ENCODE measurements at places on chromosomes 1 and 21.

GRCh38 chr1:173383351-173383750 is 93.8 kb upstream of the PRDX6 start:
- DNase-seq: no peak

DNA sequence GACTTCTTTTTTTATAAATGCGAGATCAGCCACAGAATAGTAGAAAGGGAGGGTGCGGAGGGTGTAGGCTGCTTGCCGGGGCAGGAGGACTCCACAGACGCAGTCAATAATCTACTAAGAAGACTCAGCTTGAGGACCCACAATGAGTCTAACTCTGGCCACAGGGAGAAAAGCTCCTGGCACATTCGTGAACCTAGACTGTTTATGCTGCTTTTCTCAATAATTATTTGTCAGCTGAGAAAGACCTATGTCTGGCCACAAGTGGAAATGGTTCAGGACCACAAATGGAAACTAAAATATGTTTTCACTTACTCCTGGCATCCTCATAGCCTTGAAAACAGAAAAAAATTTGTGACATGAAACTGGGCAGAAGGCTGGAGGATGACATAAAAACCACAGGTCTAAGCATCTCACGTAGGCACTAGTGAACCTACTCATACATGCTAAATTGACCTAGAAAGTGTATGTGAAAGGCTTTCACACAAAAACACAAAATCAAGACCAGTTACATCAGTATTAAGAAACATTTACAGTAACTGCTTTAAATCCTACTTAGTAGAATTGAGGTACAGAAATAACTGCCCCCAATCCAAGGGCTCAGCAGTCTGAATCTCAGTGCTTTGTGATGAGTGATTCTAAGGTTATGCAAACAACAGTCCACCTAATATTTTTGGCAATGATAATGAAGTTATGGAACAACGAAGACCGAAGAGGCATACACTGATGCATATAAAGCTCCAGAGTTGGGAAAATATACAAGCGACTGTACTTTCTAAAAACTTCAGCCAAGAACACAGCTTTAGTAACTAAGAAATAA is 159.5 kb downstream of the SLC45A1 start:
- DNase-seq: no peak

DNA sequence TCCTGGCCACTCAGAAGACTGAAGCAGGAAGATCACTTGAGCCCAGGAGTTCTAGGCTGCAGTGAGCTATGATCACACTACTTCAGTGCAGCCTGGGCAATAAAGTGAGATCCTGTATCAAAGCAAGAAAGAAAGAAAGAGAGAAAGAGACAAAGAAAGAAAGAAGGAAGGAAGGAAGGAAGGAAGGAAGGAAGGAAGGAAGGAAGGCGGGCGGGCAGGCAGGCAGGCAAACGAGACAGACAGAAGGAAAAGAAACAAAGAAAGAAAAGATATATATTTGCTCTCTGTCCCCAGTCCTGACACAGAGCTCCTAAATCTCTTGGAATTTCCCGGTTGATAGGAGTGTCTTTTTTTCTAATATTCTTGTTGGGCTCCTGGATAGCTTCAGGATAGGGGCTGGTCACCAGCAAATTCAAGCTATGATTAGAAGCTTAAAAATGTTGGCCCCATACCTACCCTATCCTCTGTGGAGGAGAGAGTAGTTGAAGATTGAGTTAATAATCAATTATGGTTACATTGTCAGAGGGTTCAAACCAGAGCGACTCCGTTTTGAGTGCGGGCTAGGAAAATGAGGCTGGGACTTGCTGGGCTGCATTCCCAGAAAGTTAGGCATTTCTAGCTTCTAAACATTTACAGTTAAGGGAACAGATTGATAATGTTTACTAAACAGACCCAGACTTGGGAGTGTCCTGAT is 3.3 kb upstream of the MIGA1 start:
- no peak for DNase-seq

DNA sequence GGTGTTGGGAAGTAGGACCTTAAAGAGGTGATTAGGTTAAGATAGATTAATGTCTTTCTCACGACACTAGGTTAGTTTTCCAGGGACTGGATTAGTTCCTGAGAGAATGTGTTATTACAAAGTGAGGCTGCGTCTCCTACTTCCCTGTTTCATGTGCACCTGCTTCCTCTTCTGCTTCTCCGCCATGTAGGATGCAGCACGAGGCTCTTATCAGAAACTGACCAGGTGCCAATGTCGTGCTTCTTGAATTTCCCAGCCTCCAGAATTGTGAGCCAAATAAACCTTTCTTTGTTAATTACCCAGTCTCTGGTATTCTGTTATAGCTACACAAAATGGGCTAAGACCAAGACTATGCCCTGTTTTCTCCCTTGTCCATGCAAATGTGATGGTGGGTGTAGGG is 152.2 kb upstream of the LMO4 start:
- no peak for DNase-seq

DNA sequence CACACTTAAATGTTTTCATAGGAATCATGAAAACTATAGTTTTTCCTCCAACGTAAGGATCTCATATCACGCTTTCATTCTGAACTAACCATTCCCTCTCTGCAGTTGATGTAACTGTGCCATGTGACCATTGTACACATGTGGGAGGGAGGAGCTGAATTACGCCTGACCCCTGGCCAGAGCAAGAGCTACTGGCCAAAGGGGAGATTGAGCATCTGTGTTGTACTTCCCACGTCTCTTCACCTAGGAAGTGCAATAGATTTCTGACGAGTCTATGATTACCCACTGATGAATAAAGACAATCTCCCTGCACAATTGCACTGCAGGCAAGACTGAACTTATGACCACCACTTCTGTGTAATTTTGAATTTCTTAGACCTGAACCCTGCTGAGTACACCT is 24.0 kb downstream of the PTPRC start:
- DNase-seq: no peak

GRCh38 chr21:38401191-38401926 is 96.9 kb downstream of the ERG start:
- no peak for DNase-seq

DNA sequence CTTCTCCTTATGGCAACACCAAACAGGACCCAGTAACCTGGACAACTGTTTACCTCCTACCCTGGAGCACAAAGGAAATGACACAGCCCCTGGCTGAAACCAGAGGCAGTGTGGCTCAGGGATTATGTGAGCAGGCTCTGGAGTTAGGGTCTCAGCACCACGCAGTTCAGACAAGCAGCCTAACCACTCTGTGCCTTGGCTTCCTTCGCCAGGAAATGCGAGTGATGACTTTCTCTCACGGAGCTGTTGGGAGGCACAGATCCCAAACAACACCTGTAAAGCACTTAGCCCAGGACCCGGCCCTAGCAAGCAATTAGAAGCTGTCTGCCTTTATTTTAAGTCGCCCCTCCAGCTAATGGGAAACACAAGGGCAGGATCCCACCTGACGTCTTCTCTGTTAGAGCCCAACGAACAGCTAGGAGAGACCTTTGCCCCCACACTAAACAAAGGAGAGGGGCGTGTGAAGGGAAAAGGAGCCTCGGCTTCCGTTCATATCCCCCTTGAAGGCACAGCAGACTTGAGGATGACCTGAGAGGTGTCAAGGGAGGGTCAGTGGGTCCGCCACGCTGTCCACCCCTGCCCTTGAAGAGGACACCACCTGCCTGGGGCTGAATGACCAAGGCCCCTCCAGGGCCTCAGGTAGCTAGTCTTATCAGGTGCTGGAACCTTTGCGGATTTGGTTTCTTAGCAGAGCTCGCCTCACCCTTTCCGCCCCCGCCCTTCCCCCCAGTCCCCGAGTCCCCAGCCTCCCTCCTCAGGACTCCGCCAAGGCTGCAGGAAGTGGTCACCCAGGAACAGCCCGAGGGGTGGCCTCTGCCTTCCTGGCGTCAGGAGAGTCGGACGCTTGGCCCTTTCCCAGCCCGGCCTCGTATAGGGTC is 860 bp downstream of the TMEM63A start:
- DNase-seq: no peak

GRCh38 chr1:23475134-23475628 is 8.8 kb downstream of the ASAP3 start:
- DNase-seq: no peak

Measured in stimulated activated CD4-positive, alpha-beta T cell treated with anti-CD3 and anti-CD28 coated beads, Interleukin-1b, Interleukin-23, amount 100 ng/mL, for 4 hours (primary cell).